ENCODE measurements at places on chromosomes 5 and 9.
A peak's percentile ranks its signal among the peaks of the same experiment; 100 is the strongest.

GRCh38 chr9:99824378-99825171, 2.9 kb downstream of the NR4A3 start:
- DNase-seq = peak; percentile 53

- DNase-seq = no peak
These were observed 19.3 kb downstream of the PGGT1B start for GRCh38 chr5:115243412-115243811.

- DNase-seq = no peak
These were observed 301.4 kb downstream of the ELAVL2 start for GRCh38 chr9:23524607-23525155.

DNA sequence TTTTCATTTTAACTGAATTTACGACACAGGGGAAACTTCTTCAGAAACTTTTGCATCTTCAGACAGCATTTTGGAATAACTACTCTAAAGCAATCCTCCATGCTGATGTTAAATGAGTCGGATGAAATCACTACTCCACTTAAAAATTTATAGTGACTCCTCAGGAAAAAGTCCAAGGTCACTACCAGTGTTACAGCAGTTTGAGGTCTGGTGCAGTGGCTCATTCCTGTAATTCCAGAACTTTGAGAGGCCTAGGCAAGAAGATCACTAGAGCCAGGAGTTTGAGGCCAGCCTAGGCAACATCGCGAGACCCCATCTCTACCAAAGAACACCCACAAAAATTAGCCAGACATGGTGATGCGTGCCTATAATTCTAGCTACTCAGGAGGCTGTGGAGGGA, 5.9 kb upstream of the GAS1 start:
- DNase-seq = no peak

GRCh38 chr5:89147031-89147430, 264.0 kb upstream of the MEF2C start:
- DNase-seq = no peak

- DNase-seq = peak; percentile 1
These were observed 162.2 kb downstream of the SREK1 start for GRCh38 chr5:66306105-66306843.

All from T follicular helper cell (primary cell).